Stimulated activated naive CD8-positive, alpha-beta T cell treated with anti-CD3 and anti-CD28 coated beads, Interleukin-15, amount 100 ng/mL, for 72 hours (primary cell): ENCODE measurements at places on chromosomes 5 and 9.

DNA sequence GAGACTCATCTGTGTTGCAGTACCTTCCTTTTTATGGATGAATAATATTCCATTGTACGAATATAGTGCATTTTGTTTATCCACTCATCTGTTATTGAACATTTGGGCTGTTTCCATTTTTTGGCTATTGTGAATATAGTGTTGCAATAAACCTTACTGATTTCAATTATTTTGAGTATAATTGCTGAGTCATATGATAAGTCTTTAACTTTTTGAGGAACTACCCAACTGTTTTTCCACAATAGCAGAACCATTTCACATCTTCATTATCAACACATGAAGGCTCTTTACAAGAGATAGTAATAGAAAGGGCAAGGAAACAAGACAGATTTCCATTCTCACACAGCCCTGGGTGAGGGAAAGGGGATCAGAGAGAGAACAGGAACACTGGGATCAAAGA, 329.2 kb downstream of the RAB3C start:
- no peak for DNase-seq

DNA sequence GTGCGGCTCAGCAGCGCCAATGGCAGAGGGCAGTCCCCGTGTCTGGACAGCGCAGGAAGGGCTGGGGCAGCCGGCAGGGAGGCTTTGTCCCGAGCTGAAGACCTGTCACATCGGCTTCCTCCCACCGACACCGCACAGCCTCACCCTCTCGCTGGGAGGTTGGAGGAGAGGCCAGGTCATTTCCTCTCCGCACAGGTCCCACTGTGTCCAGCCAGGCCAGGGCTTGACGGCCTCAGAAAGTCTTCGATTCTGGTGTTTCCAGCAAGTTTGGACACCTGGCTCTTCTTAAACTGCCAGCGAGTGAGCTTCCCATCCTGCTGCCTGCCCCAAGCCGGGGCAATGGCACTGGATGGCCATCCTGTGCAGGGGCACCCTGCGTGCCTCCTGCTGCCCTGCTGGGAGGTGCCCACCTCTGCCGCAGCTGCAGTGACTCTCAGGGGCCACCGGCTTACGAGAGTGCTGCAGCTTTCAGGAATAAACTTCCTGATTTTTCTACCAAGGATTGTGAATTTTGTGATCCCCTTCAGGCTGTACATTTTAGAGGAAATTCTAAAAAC, 33.9 kb downstream of the AHRR start:
- DNase-seq: no peak

GRCh38 chr5:124630767-124631704, 115.4 kb downstream of the ZNF608 start:
- no peak for DNase-seq

DNA sequence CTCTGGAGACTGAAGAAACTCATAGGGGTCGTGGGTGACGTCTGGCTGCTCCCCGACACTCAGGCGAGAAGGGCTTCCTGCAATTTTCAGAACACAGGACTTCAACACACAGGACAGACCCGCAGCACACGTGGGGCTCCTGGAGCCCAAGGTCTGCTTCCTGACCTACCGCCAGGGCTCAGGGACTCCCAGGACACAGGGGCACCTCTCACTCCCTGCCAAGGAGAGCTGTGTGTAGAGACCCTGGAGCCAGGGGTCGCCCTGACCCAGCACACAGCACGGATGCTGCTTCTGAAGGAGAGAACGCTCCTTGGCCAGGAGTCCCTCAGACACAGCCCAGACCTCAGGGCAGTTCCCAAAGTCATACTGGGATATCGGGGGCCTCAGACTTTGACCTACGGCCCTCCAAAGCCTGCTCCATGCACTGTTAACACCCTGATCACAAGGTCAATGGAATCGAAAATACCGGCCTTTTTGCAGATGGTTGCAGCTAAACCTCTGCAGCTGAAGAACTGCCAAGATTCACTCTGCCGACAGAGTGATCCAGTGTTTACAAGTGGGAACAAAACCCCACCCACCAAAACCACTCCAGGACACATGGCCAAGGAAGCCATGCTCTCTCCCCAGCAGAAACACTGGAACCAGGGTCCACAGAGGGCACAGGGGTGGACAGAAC, 13.8 kb upstream of the ZDHHC11 start:
- no peak for DNase-seq

- no peak for DNase-seq
Observed at GRCh38 chr9:96430377-96430776, 12.2 kb upstream of the ZNF367 start.

DNA sequence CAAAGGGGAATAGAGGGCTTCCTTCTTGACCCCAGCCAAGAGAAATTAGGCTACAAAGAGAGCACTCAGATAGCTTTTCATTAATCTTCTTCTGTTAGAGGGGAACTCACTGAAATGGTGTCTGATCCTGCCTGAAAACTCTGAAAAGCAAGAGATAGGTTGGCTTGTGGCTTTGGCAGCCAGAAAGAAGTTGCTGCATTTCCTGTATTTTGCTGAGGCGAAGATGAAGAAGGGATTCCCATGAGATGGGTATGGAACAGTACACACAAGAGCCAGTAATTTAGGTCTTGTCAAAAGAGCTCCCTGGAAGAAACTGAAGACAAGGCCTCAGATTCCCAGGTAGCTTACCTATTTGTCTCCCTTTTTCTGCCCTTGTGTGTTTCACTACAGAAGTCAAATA, 120.9 kb upstream of the TARS1 start:
- DNase-seq: no peak

GRCh38 chr9:77236693-77237092, 59.4 kb downstream of the VPS13A start:
- DNase-seq: no peak

DNA sequence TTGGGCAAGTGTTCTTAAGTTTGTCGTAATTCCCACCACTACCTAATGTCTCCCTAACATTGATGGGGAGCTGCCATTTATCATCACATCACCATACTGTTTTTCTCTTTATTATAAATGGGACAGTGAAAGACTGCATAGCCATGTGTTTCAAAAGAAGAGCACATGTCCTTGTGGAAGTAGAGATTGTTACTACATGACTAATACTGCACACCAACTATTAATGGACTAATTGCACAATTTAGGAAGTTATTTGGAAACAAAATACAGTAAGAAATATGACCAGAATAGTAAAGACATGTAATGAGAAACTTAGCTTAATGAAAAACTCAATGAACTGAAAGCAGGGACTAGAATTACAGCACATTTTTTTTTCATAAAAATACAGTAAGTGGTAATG, 12.0 kb upstream of the ELOVL7 start:
- DNase-seq: no peak

DNA sequence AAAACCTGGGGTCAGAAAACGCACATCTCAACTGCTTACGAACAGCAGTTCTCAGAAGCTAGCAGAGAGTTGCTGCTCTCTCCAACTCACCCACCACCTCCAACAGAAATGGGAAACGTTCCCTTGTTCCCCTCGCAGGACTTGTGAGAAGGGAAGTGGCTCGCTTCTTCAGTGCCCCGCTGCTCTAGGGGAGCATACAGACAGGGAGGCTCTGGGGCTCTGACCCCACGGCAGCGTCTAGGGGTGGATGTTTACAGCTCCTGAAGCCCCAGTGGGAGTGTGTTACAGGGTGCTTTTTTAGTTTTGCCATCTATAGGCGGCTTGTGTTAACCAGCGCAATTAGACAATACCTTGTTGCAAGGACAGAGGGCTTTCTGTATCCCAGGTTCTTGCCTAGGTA, 267.7 kb upstream of the ACTBL2 start:
- DNase-seq: no peak

DNA sequence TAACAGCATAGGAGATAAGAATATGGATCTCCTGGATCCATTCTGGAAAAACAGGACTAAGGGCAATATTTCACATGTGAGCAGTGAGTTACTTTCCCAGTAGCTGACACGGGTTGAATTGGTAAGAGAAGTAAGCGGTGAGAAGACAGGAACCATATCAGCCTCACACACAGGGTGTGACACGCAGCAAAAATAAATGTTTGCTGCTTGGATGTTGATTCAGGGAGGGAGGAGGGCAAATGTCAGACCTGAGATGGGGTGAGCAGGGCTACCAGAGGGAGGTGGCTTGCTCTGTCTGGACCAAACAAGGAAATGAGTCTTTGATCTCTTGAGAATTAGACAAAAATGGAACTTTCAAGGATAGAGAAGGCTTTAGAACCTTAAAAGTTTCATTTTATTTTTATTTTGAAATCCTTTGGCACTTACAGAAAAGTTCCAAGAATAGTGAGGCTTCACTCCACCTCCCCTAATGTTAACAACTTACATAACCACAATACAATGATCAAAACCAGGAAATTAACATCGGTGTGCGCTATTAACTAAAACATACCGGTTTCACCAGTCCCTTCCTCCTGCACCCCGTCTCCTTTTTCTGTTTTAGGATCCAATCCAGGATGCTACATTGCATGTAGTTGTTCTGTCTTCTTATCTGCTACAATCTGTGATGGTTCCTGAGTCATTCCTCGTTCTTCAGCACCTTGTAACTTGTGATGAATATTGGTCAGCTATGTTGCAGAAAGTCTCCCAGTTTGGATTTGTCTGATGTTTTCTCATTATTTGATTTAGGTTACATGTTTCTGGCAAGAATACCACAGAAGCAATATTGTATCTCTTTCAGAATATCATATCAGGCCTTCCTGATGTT, 20.5 kb upstream of the ARHGEF28 start:
- DNase-seq: no peak

- DNase-seq: no peak
Observed at GRCh38 chr5:149224282-149224681, 47.4 kb upstream of the AFAP1L1 start.

DNA sequence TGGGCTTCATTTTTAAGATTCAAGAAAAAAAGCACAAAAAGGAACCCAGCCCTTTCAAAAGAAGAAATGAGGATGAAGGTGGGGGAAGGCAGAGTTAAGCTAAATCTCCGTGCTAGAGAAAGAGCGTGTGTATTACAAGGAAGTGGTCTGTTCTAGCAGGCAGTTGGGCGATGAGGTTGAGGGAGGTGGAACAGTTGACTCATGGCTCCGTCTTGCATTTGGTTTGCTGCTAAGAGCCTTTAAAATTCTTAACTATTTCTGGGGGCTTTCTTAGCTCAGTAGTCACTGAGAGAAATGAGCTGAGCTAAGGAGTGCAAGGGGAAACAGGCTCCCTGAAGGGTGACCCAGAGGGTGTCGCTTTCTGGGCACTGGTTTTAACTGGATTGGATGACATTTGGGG, 117.4 kb downstream of the GCNT1 start:
- peak; percentile 83 for DNase-seq

DNA sequence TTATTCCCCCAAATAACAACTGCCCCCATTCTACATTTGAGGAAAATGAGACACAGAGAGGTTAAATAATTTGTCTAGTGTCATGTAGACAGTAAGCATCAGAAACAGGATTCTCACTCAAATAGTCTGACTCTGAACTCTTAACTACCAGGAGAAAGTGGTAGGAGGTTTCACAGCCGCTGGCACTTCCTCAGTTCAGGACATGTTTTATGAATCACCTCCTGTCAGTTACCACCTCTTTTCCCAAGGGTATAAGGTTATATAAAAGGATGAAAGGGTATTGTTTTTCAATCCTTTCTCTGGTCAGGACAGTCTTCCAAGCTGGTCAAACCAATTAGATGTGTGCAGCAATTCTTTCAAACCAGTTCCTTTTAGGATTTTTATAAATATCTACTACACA, 52.1 kb downstream of the TSSK1B start:
- no peak for DNase-seq

GRCh38 chr5:8135742-8136141, 266.8 kb downstream of the MTRR start:
- DNase-seq: no peak

DNA sequence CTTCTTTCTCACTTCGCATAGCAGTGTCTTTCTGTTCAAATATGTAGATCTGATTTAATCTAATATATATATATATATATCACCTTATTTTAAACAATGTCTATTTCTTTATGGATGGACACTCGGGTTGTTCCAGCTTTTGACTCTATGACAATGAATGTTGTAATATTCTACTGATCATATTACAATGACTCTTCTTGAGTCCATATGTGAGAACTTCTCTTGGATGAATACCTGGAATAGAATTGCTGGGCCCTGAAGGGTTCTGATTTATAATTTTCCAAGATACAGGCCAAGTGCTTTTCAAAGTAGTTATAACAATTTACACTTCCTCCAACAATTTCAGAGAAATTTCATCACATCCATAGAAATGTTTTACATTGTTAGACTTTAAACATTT, 28.8 kb downstream of the NTRK2 start:
- DNase-seq: no peak

- DNase-seq: no peak
Observed at GRCh38 chr5:176712546-176713304, 65.4 kb downstream of the TSPAN17 start.

- DNase-seq: no peak
Observed at GRCh38 chr9:74653410-74654080, 156.4 kb downstream of the RORB start.

DNA sequence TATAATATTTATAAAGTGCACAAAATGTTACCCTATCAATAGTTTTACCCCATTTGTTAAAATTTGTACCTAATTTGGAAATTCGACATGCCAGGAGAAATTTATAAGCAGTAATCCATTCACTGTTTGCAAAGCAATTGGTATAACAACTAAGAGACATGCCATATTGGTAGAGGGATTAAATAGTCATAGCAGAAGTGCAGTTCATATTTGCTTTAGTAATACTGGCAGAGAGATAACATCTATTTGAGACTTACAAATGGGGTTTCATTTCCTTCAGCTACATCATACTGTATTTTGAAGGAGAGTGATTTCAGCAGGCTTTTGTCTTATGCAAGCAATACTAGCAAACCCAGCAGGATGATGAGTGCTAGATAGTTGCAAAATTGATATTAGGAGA, 610.4 kb upstream of the CDH10 start:
- no peak for DNase-seq

DNA sequence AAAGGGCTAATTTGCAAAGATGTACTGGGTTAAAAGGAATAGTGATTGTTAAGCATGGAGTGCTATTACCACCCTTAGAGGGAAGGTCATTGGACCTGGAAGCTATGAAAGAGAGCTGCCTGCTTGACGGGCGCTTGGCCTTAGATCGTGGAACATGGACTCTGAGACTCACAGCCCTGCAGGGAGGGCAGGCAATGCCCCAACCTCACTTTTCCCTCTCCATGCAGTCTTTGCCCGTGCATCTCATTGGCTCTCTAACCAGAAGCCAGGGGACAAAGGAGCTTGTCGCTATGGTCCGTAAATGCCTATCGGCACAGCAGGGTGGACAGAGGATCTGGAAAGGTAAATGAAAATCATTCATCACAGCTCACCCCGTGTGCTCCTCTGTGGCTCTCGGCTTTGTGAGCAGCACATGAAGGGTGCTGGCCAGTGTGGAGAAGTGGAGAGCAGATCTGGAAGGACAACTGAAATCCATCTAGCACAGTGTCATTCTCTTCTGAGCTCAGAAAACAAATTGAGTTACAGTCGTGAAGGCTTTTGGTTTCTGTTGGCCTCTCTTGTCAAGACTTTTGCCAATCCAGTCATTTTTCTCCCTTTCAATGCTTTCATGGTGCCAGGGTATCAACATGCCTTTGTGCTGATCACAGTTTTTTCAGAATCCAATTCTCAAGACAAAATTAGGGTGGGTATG, 186.2 kb downstream of the SNX18 start:
- DNase-seq: no peak

GRCh38 chr9:92180669-92181181, 65.5 kb upstream of the SPTLC1 start:
- no peak for DNase-seq

- no peak for DNase-seq
Observed at GRCh38 chr5:163544836-163545235, 39.4 kb downstream of the MAT2B start.

GRCh38 chr9:69178583-69179011, 4.5 kb downstream of the TJP2 start:
- DNase-seq: no peak
